ENCODE measurements at places on chromosomes 7 and 10.

- DNase-seq = no peak
Observed at GRCh38 chr10:11906714-11907113, 83.6 kb downstream of the PROSER2 start.

DNA sequence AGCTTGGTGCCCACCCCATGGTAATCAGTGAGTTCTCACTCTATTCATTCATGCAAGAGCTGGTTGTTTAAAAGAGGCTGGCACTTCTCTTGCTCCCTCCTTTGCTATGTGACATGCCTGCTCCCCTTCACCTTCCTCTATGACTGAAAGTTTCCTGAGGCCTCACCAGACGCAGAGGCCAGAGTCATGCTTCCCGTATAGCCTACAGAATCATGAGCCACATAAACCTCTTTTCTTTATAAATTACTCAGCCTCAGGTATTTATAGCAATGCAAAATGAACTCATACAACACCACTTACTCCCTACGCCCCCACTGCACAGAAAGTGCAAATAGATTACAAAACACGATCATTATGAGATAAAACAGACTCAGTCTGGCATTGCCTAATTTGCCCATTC, 39.0 kb downstream of the SEC61G start:
- no peak for DNase-seq

GRCh38 chr10:112202076-112202475, 18.5 kb upstream of the GPAM start:
- DNase-seq = no peak

GRCh38 chr10:614790-615582, 74.5 kb downstream of the DIP2C start:
- DNase-seq = no peak

- no peak for DNase-seq
Observed at GRCh38 chr7:79828866-79829265, 305.8 kb upstream of the GNAI1 start.

DNA sequence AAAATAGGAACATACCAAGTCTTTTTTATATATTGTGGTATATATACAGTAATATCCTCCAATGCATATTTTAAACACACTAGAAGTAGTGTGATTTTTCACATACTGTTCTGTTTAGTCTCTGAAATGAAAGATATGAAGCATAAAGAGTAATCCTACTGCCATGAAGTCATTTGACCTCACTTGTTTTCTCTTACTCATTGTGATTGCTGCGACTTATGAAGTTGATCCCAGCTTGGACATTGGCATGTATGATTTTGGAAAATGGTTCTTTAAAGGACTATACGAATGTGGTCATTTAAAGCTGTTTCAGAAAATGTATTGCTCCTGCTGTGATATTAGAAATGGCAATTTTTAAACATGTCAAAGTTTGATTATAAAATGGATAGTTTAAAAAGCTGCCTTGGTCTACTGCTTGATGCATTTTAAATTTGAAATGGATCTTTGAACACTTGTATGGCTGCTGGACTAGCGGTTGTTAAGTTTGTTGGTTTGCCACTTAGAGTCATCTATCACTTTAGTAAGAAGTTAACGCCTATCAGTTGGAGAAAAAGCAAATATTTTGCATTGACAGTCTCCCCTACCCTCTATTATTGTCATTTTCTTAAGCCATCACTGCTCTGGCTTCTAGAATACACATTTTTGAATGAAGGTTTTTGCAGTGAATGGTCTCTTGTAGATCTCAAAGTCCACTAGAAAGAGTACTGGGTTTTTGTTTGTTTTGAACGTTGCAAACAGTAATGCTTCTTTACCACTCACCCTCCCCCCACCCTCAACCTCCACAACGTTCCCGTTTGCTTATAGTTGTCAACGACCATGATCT, 881 bp upstream of the PCGF5 start:
- DNase-seq = no peak
